ENCODE measurements at places on chromosomes 11 and 22. TPM values are rescaled to one million over a fixed set of nuclear protein-coding genes. Genes with fewer than 3 reads are reported as not detected.

The NPTXR gene
- total RNA-seq = 11.0 TPM

The RFPL1 gene
- not detected for total RNA-seq

The NLRP6 gene
- total RNA-seq = 0.19 TPM

The OSM gene
- total RNA-seq = 1.5 TPM

The CECR2 gene
- 1.2 TPM for total RNA-seq

The MYEOV gene
- 0.37 TPM for total RNA-seq

The ABTB2 gene
- 2.1 TPM for total RNA-seq

The ANO1 gene
- total RNA-seq = 5.4 TPM

The VWCE gene
- total RNA-seq = 0.16 TPM

The OR2AG1 gene
- not detected for total RNA-seq

All from pancreas (tissue), 10 donors.